Lung microvascular endothelial cell (primary cell): ENCODE measurements at places on chromosomes 1 and 21.

DNA sequence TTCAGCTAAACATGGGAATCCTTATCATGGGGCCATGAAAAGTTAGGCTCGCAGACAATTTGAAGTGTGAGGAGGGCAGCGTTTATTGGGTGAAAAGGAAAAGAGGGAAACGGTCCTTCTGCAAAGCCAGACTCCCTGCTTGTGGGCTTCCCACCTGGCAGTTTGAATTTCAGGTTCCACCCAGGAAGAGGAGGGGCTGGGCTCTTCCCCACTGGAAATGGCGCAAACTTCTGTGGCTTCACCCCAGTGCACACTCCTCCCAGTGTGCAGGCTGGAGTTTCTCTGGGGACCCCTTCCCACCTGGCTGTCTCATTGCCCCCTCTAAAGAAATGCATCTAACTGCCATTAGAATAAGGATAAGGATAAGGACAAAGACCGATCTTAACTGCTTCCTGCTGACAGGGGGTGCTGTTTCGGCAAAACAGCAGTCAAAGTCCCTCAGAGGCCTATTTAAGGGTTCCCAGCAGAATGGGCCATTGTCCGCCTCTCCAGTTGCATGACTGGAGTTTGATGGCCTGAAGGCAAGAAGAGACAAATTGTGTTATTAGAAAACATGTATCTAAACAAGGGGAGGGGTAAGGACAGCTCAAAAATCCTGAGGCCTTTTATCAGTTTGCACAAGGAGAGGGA lies 20.4 kb downstream of the AIM2 start:
- DNase-seq, result no peak

DNA sequence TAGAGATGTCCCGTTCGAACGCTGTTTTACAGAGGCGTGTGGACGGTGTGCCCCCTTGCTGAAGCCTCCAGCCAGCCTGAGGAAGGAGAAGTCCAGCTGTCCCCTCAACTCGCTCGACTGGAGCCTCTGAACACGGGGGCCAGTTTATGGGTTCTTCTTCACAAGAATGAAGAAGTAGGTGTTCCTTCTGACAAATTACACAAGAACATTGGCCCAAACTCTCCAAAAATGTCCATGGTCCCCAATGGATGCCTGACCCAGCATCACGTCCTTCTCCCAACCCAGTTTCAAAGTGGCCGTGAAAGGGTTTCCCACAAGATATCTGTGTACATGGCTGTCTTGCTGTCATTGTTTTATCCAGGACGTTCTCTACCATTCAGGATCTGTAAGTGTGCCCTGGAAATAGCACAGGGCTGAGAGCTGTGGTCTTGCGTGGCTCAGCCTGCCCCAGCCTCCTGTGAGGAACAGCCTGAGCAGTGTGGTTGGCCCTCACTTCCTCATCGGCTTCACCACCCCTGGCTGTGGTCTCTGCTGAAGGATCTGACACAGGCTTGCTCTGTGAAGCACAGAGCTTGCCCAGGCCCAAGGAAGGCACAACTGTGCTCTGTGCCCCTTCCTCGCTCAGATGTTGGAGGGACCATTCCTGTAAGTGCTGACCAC lies 1.0 kb upstream of the S100B start:
- DNase-seq, result no peak

GRCh38 chr1:199243423-199244061 lies 604.7 kb downstream of the PTPRC start:
- DNase-seq, result peak; percentile 58

DNA sequence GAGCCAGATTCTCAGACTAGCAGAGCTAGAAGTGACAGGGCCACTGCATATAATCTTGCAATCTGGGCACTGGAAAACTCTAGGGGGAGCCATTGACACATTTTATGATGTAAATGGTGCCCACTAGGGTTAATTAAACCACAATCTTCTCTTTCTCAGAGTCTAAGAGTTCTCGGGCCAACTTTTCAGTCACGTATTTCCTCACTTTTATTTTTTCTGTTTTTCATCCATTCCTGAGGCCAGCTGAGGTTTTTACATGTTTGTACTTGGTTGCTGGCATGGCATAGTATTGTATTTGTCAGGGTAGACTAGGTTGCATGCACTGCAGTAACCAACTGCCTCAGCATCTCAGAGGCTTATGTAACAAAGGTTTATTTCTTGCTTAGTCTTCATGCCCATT lies 138.2 kb downstream of the ZNF326 start:
- peak; percentile 23 for DNase-seq

GRCh38 chr1:43520100-43520778 lies 10.4 kb upstream of the PTPRF start:
- no peak for DNase-seq

DNA sequence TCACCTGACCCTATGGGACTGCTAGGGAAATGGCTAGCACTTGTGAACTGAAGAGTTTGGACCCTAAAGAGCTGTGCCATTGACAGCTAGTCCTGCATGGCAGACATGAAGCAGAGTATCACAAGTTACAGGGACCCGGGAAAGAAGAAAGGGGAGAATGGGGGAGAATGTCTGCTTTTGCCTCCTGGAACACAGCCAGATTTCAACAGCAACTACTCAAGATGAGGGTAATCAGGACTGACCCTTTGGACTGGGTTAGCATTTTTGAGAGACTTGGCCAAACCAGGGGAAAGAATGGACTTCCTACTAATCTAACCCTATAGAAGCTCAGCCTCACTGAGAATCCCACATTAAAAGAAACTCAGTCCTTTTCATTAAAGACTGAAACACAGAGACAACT lies 8.7 kb upstream of the UTP25 start:
- no peak for DNase-seq

- DNase-seq, result peak; percentile 25
Measured at GRCh38 chr1:199460933-199461332, 566.6 kb upstream of the NR5A2 start.

DNA sequence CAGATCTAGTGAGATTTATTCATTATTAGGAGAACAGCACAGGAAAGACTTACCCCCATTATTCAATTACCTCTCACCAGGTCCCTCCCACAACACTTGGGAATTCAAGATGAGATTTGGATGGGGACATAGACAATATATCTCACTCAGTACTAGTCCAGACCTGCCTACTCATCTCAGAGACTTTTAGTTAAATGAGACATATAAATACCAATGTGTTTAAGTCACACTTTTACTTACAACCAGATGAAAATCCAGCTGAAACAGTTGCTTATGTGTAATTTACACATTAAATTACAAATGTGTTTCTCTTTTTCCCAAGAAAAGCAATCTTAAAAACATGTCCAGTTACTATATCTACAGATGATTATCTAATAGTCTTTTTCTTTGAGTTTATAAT lies 1145.6 kb downstream of the KCNT2 start:
- DNase-seq, result no peak

- DNase-seq, result no peak
Measured at GRCh38 chr1:68916221-68916902, 419.5 kb upstream of the DEPDC1 start.

- no peak for DNase-seq
Measured at GRCh38 chr1:104190821-104191220, 441.1 kb downstream of the AMY1C start.

DNA sequence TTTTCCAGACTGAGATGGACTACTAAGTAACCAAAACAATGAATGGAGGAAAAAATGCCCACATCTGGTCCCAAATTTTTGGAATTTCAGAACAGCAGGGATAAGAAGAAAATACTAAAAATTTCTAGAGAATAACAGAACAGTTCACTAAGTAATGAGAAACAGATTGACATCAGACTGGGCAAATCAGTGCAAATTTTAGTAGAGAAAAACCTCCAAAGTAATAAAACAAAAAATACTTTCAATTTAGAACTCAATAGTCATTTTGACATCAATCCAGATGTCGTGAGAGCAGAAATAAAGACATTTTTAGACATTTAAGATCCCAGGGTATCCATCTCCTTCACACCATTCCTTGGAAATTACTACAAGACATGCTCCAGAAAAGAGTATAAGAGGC lies 39.3 kb downstream of the CRP start:
- no peak for DNase-seq

- peak; percentile 73 for DNase-seq
Measured at GRCh38 chr1:202692959-202693555, 17.2 kb downstream of the SYT2 start.

DNA sequence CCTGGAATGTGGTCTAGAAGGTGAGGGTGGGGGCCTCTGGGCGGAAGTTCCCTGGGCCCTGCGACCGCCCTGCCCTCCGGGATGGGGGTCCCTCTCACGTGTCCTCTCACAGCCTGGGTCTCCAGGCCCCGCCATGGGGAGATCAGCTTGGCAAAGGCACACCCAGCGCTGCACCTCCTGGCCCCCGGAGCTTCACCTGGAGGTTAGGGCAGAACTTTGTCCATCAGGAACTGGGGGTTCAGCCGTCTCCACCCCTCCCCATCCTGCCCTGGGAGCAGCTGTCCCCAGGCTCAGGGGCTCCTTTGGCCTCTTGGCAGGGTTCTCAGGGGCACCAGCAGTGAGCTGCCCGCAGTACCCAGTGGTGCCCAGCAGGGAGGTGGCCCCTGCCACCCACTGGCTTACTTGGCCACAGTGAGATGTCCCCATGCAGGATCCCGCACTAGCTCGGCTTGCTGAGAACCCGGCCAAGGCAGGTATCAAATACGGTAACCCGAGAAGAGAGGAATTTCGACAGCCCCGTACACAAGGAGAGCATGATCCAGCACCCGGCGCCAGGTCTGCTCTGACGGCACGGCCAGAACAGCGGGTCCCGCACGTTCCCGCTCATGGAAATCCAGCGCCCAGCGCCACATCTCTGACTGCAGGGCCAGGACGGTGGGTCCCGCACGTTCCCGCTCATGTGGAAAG lies 36.7 kb downstream of the RRP1 start:
- DNase-seq, result no peak

- DNase-seq, result peak; percentile 41
Measured at GRCh38 chr1:236759252-236759859, 35.7 kb upstream of the MTR start.

GRCh38 chr1:65165269-65165993 lies 17.4 kb downstream of the AK4 start:
- DNase-seq, result no peak

DNA sequence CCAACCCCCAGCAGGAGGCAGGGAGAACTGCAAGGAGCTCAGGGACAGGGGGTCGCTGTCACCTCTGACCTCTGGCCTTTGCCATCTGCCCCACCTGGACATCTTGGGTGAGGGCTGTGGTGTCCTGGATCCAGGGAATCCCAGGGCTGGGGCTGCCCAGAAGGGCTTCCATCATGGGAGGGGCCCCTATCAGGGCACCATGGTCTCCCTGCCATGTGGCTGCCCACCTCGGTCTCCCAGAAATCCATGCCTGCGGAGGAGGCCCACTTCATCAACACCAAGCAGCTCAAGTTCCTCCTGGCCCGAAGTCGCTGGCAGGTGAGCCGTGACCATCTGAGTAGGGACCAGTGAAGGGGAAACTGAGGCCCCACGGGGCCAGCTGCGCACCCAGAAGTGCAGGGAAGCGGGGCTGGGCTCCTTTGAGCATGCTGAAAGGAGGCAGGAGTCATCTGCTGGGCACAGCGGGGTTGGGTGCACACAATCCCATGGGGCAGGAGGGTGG lies 36.1 kb downstream of the TRIM11 start:
- no peak for DNase-seq

GRCh38 chr1:158087320-158087927 lies 93.3 kb upstream of the CD1D start:
- DNase-seq, result peak; percentile 93

- peak; percentile 46 for DNase-seq
Measured at GRCh38 chr21:37829447-37829846, 86.8 kb downstream of the KCNJ6 start.

DNA sequence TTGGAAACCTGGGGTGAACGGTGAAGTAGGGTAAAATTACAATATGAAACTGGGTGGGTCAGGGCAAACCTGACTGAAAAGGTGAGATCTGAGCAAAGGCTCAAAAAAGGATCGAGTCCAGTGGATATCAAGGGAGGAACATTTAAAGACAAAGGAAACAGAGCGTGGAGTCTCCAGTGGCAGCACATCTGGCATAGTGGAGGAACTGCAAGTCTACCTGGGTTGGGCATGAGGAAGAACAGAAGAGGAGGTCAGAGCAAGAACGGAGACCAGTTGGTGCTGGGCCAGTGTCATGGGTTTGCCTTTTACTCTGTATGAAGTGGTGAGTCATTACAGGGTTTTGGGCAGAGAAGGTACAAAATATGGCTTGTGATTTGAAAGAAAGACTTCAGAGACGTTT lies 163.7 kb downstream of the NTPCR start:
- no peak for DNase-seq

GRCh38 chr1:234139966-234140365 lies 233.3 kb upstream of the COA6 start:
- DNase-seq, result peak; percentile 67

- DNase-seq, result no peak
Measured at GRCh38 chr21:45545691-45546531, 3.7 kb upstream of the SLC19A1 start.

DNA sequence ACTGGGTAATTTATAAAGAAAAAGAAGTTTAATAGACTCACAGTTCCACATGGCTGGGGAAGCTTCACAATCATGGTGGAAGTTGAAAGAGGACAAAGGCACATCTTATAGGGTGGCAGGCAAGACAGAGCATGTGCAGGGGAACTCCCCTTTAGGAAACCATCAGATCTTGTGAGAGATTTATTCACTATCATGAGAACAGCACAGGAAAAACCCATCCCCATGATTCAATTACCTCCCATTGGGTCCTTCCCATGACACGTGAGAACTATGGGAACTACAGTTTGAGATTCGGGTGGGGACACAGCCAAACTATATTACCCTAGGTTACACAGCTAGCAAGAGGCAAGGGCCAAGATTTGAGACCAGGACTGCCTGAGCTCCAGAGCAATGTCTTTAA lies 30.4 kb upstream of the SOX13 start:
- DNase-seq, result no peak
